H54 (cell line): ENCODE measurements at places on chromosomes 1 and 21.

DNA sequence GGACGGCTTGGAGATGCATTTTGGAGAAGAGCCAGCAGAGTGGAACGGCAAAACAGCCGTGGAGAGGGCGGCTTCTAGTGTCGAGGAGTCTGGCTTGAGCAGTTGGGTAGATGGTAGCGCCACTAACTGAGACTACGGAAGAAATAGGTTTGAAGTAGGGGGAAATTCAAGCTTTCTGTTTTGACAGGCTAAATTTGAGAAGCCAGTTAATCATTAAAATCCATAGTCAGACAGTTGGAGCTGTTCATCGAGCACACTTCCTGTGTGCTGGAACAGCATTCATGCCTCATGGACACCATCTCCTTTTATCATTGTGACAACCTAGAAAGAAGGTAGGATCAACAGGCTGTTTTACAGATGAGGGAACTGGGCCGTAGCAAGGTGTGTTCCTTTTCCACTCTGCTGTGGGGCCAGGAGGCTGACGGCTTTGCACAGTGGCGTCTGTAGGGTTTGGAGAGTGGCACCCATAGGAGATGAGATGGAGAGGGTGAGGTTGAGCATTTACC, 3.4 kb upstream of the PKLR start:
- DNase-seq, result no peak

GRCh38 chr1:5389101-5389885, 602.9 kb downstream of the NPHP4 start:
- DNase-seq, result no peak

DNA sequence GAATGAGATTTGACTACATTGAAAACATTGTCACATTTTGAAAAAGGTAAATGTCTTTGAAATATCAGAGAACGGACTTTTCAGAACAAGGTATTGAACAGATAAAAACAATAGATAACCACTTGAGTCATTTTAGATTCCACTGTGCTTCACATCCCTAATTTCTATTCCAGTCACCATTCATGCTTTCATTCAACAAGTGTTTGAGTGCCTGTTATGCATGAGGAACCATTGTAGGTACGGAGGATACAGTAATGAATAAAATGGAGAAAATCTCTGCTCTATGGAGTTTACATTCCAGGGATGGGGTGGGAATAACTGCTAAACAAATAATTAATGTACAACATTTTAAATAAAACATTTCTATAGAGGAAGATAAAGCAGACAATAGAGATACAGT, 26.3 kb downstream of the ZMYM4 start:
- DNase-seq, result no peak

- no peak for DNase-seq
Measured at GRCh38 chr21:26820509-26820908, 24.7 kb downstream of the ADAMTS1 start.

GRCh38 chr1:10494754-10495474, 20.2 kb downstream of the PEX14 start:
- peak; percentile 40 for DNase-seq

DNA sequence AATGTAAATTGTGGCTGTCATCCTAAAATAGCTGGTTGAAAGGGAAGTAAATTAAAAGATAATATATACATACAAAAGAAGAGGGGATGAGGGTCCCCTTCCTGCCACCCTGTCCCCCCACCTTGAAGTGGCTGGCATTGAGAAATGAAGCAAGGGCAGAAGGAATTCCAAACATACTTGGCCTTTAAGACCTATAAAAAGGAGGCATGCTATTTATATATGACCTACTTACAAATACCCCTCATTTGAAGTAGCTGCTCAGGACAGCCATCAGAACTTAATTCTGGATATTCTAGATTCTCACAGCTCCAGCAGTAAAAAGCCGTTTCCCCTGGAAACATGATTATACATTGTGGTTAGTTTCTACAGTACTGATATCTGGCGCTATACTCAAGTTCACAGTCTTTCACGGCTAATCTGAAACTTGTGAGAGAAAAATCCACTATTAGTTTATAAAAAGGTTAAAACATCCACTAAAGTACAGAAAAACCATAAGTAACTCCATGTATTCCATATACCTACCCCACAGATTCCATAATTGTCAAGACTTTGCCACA, 9.6 kb upstream of the MAP10 start:
- DNase-seq, result no peak

- DNase-seq, result no peak
Measured at GRCh38 chr21:42533963-42534355, 20.3 kb downstream of the SLC37A1 start.

DNA sequence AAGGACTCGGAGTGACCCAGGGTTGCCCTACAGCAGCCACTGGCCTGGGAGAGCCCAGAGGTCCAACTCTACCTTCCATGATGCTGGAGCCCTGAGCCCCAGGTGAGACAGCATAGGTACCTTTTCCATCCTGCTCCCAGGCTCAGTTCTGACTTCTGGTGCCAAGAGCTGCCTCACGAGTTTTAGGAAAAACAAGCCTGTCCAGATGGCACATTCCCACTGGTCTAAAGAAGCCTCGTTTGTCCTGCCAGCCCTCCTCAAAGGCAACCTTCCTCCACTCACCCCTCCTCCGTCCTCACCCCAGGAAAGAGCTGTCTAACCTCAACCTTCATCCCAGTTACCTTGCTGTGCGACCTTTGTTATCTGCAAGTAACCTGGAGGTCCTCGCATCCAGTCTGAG, 53.5 kb upstream of the PRELP start:
- no peak for DNase-seq
